Chondrocyte (in vitro differentiated cells): ENCODE measurements at places on chromosomes 11 and 22.
A peak's percentile ranks its signal among the peaks of the same experiment; 100 is the strongest.

- no peak for DNase-seq
Observed at GRCh38 chr11:119320240-119320775, 3.4 kb upstream of the MCAM start.

DNA sequence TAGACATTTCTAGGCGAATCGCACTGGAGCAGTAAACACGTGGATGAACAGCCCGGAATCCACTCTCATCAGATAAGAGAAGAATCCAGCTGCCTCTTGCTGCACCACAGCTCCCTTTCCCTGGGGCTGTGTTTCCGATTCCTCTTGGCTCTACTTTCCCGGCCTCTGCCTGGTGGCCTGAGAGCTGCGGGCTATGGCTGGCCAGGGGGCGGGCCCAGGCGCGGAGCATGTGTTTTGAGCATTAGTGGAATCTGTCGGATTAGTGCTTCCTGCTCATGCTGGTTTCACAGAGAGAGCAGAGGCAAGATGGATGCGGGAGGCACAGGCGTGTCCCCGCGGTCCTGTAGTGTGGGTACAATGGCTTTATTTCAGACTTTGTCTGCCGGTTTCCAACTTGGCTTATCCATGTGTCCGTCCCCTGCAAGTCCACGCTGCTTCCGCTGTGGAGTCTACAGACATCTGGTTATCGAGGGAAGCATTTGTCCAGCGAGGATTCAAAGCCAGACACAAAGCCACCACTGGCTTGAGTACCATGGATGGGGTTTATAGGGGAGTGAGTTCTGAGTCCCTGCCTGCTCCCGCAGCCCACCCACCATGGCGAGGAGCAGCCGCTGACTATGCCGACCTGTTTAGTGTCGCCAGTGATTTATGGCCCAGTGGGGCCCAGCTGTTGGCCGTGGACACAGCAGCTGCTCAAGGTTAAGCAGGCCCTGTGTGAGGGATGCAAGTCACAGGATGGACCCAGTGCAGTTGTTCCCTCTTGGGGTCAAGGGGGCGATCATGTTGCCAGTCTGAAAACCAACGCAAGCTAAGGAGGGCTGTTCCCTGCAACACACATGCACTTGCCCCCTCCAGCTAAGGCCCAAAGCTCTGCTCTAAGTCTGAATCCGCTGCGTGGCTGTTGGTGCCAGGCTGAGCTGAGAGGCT is 43.3 kb upstream of the EP300 start:
- no peak for DNase-seq

GRCh38 chr11:109416601-109417000 is 5.4 kb upstream of the C11orf87 start:
- DNase-seq = no peak

GRCh38 chr11:93221539-93221938 is 23.7 kb upstream of the SLC36A4 start:
- DNase-seq = no peak

DNA sequence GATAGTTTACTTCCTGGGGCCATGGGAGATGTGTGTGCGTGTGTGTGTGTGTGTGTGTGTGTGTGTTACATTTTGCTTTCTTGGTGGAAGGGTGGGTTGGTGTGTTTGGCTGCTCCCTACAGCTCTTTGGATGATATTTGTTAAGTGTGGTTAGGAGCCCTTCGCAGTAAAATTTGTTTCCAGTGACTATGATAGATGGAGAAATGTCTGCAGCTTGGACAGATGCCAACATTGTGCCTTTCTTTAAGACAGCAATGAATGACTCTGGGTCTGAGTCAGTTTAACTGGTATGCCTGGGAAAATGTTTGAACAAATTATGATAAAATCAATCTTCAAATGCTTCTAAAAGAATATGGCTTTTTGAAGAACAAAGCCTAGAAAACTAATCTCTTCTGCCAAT is 102.7 kb upstream of the TRPC6 start:
- DNase-seq = no peak

DNA sequence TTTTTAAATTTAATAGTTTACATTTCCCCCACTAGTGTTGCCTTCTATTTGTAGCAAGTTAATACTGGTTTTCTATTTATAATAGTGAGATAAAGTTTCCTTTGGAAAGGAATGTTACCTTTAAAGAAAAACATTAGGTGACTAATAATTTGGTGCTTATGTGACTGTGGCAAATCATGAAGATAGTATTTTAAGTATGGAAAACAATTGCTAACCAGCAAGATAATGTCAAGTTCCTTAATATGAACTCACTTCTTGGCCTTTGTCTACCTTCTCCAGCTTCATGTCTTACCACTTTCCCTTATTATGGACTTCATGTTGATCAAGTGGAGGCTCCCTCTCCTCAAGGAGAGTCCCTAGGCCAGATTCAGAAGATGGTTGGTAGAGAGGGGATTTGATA is 27.2 kb downstream of the ARHGEF12 start:
- DNase-seq = no peak

GRCh38 chr11:106961048-106961447 is 57.2 kb downstream of the GUCY1A2 start:
- DNase-seq = no peak

GRCh38 chr11:30002157-30002785 is 14.6 kb downstream of the KCNA4 start:
- DNase-seq = no peak

GRCh38 chr11:86938900-86939880 is 16.0 kb downstream of the FZD4 start:
- DNase-seq = no peak

GRCh38 chr11:93861808-93862207 is 11.4 kb upstream of the VSTM5 start:
- DNase-seq = no peak

- no peak for DNase-seq
Observed at GRCh38 chr11:17267576-17267975, 9.0 kb upstream of the NUCB2 start.

- no peak for DNase-seq
Observed at GRCh38 chr22:16915701-16916100, 90.5 kb upstream of the XKR3 start.

GRCh38 chr11:83574519-83574918 is 288.4 kb upstream of the CCDC90B start:
- no peak for DNase-seq

- DNase-seq = peak; percentile 1
Observed at GRCh38 chr11:34243600-34244464, 114.0 kb downstream of the ABTB2 start.

DNA sequence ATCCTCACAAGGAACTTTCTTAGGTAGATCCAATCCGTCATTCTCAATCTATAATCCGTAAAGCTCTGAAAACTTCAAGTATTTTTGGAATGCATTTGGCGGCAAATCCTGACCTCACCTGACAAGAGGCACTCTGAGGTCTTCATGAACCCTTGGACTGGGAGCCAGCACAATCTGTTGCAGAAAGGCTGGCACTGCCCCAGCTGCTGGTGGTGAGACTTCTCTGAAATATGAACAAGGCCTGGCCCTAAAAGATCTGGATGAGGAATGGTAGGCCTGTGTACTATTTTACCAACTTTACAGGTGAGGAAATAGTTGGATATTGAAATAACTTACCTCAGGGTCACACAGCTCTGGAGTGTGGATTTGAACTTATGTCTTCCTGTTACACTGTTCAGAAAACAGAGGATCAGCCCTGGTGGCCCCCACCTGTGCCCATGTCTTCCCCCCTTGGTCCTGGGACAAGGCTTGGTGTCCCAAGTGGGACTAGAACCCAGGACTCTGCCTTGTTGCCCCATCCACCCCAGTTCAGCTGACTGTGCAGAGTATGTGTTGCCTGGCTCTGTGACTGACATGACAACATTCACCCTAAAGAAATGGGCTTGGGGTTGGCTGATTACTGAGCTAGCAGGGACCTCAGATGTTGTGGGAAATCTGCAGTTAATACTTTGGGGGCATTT is 471.4 kb downstream of the MN1 start:
- DNase-seq = no peak

DNA sequence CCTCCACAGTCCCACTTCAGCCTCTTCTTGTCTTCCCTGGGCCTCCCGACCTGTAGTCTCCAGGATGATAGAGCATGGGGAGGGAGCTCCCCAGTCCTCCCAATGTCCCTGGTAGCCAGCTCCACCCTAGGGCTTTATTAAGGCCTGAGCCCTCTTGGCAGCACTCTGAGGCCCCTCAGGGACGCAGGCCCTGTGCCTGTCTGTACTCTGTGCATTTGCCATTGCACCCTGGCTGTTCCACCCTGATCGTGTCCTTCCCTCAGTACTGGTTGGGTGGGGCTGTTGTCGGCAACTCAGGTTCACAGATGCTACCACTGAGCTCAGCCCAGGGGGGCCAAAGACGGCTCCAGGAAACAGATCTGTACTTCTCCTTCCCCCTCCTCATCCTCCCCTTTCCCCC is 7.2 kb downstream of the SSTR3 start:
- DNase-seq = no peak

DNA sequence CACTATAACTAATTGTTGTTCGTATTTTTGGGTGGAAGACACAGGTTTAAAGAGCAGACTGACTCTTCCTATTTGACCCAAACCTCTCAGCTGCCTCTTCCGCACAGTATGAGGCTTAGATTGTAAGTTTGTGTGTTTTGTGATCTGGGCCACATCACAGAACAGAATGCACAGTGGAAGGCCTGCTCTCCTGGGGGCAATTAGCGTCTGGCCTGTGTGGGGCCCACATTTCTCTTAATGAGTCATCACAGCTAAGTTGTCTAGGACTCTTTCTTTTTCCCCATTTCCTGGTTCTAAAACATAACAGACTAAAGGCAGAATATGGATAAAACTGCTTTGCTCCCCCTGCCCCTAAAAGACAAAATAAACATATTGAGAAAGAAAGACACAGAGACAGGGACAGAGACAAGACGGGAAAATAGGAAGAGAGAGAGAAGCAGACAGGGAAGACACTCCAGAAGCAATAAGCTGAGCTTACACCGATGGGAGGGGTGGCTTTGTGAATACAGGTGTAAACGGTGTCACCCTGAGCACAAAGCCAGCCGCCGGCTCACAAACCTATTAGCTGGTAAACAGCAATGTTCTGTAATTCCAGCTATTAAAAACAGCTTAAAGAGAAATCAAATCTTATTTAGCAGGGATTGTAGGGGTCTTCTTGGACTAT is 127.4 kb upstream of the OPCML start:
- DNase-seq = no peak

DNA sequence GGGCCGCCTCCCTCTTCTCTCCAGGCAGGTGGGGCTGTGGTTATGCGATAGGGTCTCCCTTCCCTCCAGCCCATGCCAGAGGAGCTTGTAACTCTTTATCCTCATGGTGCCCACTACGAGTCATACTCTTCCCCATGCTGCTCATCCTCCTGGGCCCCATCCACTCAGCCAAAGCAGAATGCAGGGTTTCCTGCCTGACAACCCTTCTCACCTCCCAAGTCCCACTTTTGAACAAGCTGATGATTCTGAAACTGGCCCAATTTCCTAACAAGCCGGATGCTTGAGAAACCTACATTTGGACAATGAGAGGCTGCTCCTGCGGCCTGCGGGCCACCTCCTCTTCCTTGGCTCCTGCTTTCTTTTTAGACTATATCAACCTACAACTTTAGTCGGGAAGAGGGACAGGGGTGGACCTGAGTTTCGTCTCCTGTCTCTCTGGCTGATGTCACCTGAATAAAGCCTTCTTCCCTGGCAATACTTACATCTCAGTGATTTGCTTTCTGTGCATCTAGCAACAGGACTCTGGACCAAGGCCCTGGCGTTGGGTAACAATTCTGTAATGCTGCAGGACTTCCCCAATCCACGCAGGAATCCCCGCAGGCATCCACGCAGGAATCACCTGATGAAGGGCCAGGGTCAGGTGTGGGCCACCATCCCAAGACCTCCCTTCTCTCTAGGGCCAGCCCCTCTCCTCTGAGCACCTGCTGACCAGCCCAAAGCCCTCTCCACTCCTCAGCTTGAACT is 1.5 kb upstream of the NDUFS8 start:
- DNase-seq = no peak

DNA sequence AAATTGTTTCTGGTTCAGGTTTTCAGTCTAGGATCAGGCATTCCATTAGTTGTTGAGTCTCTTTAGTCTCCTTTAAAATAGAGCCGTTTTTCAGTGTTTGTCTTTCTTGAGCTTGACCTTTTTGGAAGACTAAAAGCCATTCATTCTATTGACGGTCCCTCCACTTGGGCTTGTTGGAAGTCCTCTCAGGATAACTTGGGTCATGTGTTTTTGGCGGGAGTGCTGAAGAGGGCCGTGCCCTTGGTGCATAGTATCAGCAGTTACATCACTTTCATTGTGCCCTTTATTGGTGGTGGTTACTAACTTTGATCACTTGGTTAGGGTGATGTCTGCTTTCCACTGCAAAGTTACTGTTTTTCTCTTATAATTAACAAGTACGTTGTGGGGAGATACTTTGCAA is 20.8 kb downstream of the CECR2 start:
- DNase-seq = no peak

GRCh38 chr22:42780070-42780540 is 59.4 kb upstream of the A4GALT start:
- no peak for DNase-seq

- no peak for DNase-seq
Observed at GRCh38 chr11:107741044-107741823, 29.4 kb upstream of the SLN start.

DNA sequence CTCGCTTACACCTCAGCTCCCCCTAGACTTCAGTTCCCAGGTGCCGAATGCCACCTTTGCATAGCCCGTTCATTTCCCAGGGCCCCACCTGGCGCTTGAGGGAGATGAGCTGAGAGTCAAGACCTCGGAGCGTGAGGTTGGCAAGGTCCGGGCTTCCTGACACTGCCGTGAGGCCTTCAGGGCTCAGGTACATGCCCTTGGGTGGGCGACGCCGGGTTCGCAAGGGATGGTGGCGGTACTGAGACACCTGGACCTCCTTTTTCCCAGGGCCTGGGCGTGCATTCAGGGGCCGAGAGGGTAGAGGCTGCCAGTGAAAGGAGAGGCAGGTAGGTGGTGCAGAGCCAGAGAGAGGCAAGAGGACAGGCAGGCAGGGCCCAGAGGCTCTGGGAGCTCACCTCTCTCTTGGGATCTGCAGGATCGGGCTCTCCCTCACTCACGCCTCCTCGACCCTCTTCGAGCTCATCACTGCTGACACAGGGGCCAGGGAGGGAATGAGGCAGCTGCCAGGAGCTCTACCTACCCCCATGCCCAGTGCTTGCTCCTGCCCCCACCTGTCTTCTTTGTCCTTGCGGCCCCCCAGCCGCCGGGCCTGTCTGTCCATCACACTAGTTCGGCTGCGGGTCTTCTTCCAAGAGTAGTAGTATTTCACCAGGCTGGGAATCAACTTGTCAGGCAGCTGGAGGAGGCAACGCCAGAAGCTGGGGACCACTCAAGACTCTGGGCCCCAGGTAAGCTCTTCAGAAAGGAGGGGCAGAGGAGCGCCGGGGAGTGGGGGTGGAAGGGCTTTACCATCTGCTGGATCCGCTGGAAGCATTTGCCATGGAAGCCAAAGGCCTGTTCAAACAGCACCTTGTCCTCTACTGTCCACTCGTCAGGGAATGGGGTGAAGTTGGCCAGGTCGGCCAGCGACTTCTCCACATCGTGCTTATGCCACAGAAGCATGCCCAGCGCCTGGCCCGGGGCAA is 2.8 kb downstream of the RCOR2 start:
- no peak for DNase-seq
